ENCODE measurements at places on chromosomes 13 and 19. TPM values are rescaled to one million over a fixed set of nuclear protein-coding genes. Genes with fewer than 3 reads are reported as not detected.

Gene EPS8L1
- total RNA-seq: 17.5 TPM

Gene CABP5
- not detected for total RNA-seq

Gene ZNF728
- total RNA-seq: 0.22 TPM

Gene CPB2
- 0.59 TPM for total RNA-seq

Gene EMP3
- total RNA-seq: 2.5 TPM

Gene SIX5
- total RNA-seq: 26.6 TPM

Gene ZNF763
- 1.5 TPM for total RNA-seq

Gene COPE
- total RNA-seq: 65.2 TPM

Gene CYP2F1
- not detected for total RNA-seq

Data from pancreas (tissue), 10 donors.